ENCODE measurements at places on chromosomes 11 and 22. TPM values are rescaled to one million over a fixed set of nuclear protein-coding genes. Genes with fewer than 3 reads are reported as not detected.

The SLC22A8 gene
- total RNA-seq: not detected

DNA sequence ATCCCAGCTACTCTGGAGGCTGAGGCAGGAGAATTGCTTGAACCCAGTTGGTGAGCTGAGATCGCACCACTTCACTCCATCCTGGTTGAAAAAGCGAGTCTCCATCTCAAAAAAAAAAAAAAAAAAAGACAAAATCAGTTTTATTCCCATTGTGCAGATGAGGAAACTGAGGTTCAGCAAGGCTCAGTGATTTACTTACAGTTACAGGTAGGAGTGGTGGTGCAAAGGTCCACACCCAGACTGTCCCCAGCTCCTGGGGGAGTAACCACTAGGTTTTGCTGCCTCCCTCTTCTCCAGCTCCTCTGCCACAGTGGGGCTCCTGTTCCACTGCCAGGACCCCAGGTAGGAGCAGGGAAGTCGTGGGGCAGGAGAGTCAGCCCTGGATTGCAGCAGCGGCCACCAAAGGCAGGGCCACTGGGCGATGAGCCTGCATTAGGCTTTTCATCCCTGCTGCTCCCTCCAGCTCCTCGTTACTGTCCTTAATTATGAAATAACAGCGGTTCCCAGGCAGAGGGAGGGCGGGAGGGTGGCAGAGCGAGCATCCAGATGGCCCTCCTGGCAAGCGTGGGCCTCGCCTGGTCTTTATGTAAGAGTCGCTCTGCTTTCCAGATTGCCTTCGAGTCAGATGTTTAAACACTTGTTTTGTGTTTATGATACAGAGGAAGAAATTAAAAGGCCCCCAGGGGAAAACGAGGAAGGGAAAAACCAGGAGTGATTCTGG is 15.5 kb upstream of the RASD2 start:
- peak; percentile 53 for DNase-seq

DNA sequence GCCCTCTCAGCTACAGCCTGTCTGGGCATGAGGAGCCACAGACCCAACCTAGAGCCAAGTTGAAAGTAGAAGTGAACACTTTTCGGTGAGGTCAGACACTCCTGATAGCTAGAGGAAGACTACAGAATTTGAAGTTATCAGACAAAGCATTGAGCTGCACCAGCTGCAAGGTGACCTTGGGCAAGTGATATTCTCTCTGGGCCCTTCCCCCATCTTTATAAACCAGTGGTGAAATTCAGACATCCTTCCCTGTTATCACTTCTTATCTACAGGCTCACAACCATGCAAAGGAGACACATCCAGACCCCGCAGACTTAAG is 8.0 kb upstream of the PMM1 start:
- DNase-seq: no peak

The ZP1 gene
- not detected for total RNA-seq

The JAM3 gene
- total RNA-seq: 101 TPM

DNA sequence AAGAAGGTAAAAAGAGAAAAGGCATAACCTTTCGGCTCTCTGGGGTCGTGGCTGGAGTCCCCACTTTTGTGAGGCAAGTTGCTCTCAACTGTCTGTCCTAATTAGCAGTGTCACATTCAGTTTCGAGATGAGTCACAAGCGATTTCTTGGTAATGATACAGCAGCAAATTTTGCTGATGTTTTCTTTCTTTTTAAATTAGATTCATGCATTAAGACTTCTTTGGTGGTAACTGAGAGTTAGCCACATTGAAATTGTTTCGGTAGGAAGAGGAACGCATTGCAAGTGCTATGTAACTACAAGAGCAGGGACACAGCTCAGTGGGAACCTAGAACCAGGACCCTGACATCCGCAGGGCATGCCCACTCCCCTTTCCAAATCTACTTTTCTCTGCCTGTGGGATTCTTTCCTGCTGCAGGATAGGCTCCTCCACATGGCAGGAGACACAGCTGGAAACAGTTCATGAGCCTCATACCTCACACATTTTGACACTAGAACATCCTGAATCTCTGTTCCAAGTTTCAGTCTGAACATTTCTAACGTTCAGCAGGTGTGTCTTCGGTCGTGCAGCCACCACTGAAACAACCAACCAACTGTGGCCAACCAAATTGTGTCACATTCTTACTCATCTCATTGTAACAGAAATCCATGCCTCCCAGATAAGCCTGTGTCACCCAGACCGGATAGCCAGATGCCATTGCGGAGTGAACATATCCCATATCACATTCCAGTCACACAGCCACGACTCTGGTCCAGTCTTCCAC is 987.6 kb downstream of the NTM start:
- no peak for DNase-seq

DNA sequence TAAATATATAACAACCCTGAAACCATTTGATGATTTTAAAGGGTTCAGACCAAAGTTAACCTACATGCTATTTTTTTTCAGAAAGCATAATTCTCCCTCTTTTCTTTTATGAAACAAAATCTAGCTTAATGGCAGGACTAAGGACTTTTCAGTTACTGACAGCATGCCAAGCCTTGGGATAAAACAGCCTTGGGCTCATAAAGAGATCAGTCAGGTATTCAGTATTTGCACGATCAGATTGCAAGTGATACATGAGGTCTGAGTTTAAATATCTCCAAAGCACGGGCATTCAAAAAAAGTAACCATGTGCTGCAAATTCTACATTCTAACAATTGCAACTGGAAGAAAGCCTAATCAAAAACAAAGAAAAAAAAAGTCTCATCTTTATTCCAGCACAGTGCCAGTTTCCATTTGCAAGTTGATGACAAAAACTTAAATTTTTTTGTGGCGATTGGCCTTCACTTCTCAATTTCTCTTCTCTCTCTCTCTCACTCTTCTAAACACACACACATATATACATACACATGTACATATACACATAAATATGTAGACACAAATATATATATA is 60.1 kb downstream of the CTSC start:
- DNase-seq: no peak

The APBB1 gene
- total RNA-seq: 142 TPM

- DNase-seq: no peak
Measured at GRCh38 chr22:36728505-36728904, 25.0 kb upstream of the CACNG2 start.

GRCh38 chr11:73235236-73235786 is 17.2 kb downstream of the P2RY2 start:
- DNase-seq: no peak

The CEND1 gene
- total RNA-seq: 58.7 TPM

- DNase-seq: no peak
Measured at GRCh38 chr11:41458641-41459040, 811 bp downstream of the LRRC4C start.

The LRRC32 gene
- total RNA-seq: 0.39 TPM

GRCh38 chr11:73242251-73243092 is 24.4 kb downstream of the P2RY2 start:
- peak; percentile 91 for DNase-seq

The GAL3ST1 gene
- total RNA-seq: 1.8 TPM

- no peak for DNase-seq
Measured at GRCh38 chr11:77154381-77155081, 26.5 kb downstream of the MYO7A start.

The CASP4 gene
- not detected for total RNA-seq

GRCh38 chr11:1306186-1307162 is 3.0 kb downstream of the TOLLIP start:
- no peak for DNase-seq

The C11orf86 gene
- not detected for total RNA-seq

- DNase-seq: peak; percentile 65
Measured at GRCh38 chr11:77039491-77040400, 5.5 kb downstream of the B3GNT6 start.

DNA sequence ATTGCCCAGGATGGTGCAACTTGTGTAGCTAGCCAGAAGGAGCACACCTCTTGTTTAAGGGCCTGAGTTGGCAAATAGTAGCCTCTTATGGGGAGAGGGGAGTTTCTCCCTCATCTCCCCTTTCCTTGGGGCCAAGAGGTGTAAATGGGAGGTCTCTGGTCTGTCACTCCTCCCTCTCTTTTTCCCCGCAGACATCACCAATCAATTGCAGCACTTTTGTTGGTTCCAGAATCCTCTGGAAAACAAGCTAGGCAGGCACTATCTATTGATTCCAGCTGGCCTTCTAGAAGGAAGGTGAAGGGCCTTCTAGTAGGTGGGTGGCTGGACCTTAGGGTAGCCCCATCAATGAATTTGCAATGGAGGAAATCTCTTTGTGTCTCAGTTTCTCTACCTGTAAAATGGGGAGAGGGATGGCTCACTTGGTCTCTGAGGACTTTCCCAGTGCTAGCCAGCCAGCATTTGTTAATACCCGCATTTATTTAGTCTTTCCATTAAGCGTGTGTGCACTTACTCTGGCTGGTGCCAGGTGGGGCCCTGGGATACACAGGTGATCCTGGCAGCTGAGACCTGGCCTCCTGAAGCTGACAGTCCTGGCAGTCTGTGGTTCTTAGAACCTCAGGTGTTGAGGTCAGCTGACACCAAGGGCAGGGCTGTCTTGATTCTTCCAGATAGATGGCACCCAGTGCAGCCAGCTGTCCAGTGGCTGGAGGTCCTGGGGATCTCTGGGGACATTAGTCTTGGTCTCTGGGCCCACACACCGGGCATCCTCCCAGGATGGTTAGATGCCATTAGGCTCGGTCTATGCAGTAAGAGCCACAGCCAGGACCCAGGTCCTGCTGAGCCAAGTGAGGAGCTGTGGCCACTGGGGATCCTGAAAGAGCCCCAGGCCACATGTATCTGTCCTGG is 51.7 kb downstream of the TSPAN18 start:
- DNase-seq: no peak
